Urinary bladder (tissue), 4 donors: ENCODE measurements at places on chromosomes 4 and X. TPM values are rescaled to one million over a fixed set of nuclear protein-coding genes. Genes with fewer than 3 reads are reported as not detected.

The OGT gene
- 221 TPM for total RNA-seq

The RHOXF2B gene
- not detected for total RNA-seq

The FSTL5 gene
- total RNA-seq, result 2.1 TPM

The TMSB15A gene
- total RNA-seq, result 28.0 TPM

The HHIP gene
- total RNA-seq, result 38.5 TPM

The TEX13C gene
- total RNA-seq, result not detected

The CXCL3 gene
- not detected for total RNA-seq

The SUPT20HL2 gene
- not detected for total RNA-seq
